ENCODE measurements at places on chromosomes 5 and 9.

GRCh38 chr5:40572937-40573336 lies 106.8 kb upstream of the PTGER4 start:
- DNase-seq, result no peak

DNA sequence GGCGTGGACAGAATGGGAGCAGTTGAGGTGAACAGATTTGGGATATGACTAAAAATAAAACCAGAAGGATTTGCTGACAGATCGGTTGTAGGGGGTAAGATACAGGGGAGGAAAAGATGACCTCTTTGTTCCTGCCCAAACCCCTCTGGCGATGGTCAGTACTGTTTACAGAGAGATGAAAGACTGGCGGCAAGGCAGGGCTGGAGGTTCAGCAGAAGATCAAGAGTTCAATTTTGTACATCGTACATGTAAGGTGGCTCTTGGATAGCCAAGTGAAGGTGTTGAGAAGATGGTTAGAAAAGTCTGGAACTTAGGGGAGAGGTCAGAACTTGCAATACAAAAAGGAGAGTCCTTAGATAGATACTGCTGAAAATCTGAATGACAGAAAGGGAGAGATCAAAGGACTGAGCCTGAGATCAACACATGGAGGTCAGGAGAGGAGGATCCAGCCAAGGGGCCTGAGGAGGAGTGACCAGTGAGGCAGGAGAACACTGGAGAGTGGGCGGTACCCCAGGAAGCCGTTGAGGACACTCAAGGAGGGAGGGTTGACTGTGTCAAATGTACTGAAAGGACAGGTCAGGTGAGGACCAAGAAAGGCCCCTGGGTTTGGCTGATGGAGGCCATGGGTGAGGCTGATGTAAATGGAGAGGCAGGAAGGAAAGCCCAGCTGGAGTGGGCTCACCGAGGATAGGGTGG lies 7.1 kb downstream of the IL4 start:
- no peak for DNase-seq

DNA sequence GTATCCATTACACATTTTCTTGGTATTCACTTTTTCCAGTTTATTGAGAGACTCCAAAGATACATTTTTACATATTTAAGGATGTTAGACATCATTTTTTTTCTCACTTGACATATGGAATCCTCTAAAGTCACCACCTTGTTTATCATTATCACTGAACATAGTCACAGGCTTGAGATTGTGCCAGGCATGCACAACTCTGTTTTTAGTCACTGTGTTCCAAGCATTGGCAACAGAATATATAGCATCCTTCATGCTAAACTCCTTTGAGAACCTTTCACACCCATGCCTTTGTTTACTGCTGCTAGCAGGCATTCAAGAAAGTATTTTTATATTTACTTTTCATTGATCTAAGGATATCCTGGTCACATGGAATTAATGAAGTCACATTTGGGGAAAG lies 668.6 kb upstream of the ARRDC3 start:
- DNase-seq, result no peak

DNA sequence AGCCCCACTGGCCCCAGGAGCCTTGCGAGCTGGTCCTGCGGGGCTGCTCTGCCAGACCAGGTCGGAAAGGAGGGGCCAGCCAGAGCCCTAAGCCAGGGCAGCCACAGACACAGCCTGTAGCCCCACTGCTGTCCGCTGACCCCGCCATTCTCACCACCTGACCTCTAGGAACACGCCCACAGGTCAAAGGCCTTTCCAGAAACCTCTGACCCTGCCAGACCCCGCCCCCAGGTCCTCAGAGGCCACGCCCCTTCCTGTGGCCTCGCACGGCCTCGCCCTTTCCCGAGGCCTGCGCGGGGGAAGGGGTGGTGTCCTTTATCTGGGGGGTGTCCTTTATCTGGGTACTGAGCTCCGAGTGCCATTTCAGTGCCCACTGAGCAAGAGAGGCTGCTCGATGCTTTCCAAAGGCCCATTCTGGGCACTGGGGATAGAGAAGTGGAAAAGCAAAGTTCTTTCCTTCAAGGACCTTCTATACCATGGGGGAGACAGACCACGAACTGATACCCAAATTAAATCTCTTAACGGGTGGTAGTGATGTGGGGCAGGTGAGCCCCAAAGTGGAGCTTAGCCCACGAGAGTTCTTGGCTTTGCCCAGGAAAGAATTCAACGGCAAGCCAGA lies 46.5 kb downstream of the P4HA2 start:
- no peak for DNase-seq

DNA sequence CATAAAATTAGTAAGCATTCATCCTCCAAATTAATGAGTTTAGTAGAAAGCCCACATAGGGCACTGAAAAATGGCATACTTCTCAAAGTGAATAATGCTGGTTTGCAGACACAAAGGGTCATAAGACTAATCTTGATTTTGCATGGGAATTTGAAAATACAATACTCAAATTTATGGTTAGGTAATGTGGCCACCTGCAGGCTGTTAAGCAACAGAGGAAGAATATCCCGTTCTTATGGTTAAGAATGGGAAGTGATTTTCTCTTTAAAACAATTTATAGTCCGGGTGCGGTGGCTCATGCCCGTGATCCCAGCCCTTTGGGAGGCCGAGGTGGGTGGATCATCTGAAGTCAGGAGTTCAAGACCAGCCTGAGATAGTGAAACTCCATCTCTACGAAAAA lies 9.4 kb upstream of the PLCXD3 start:
- DNase-seq, result no peak

GRCh38 chr9:78507037-78507436 lies 210.1 kb downstream of the PSAT1 start:
- no peak for DNase-seq

DNA sequence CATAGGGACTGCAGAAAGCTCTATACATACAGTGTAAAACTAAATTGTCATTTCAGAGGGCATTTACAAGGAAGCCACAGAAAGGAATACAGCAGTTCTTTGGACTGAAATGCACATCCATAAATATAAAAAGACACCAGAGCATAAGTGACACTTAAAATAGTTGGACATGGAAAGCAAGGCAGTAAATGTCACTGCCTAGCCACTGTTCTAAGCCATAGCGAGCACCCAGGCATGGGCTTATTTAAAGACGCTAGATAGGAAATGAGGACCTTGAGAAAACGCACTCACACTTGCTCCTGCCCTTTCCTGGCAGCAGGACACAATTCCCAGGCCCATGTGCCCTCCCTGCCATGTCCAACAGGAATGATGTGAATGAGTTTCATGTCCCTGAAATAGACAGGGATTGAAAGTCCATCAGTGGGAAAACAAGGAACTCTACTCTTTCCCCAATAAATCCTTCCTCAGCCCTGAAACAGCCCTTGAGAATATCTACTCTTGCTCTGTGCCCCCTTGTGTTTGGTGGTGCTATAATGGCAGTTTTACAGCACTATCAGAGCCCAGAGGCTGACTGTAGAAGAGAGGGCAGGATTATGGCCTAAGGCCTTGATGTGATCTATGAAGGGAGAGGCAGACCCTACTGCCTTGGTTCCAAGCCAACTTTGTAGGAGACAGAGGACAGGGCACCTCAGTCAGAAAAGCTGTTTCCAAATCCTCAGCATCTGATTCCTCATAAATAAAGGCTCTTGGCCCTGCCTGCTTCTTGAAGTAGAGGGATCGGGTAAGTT lies 182.9 kb downstream of the SAXO1 start:
- DNase-seq, result no peak

GRCh38 chr5:2168601-2169429 lies 286.1 kb upstream of the IRX4 start:
- DNase-seq, result no peak

GRCh38 chr5:14545308-14545707 lies 36.3 kb upstream of the OTULINL start:
- no peak for DNase-seq

DNA sequence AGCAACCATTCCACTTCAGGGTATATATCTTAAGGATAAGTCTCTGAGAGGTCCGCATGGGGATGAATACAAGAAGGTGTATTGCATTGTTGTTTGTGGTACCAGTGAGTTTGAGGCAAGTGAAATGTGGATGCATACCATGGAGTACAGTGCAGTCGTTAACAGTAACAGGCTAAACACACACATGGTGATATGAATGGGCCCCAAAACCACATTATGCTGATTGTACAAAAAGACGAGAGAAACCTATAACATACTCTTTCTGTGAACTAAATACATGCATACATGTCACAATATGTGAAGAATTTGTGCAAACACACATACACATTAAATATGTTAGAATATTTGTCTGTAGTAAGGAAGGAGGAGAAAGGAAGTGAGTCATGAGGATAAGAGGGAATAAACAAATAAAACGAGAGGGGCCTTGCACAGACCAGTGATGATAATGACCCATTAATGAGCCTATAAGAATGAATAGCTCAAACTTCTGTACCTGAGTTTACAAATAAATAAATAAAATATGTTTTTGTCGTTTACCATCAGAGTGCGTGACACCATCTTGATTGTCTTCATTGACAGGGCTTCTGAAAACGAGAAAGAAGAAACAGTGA lies 66.5 kb upstream of the RICTOR start:
- no peak for DNase-seq

GRCh38 chr5:142900927-142901326 lies 130.8 kb downstream of the ARHGAP26 start:
- no peak for DNase-seq

DNA sequence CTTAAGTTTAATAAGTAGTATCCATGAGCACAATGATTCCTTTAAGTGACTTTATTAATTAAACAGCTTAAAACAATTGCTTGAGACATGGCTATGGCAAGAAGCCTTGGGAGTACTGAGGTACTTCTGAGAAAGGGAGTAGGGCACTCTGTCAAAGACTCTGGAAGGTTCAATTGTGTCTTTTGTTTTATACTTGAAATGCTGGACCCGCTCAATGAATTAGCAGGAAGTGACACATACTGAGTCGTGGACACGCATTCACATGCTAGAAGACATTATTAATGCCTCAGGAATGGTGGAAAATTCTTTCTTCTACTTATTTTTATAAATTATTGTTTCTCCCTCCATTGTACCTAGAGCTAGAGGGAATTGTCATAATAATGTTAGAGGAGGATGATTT lies 347.3 kb upstream of the ZNF608 start:
- DNase-seq, result no peak

GRCh38 chr9:107905308-107906020 lies 415.9 kb upstream of the KLF4 start:
- no peak for DNase-seq

GRCh38 chr5:132497488-132497997 lies 7.0 kb upstream of the IRF1 start:
- DNase-seq, result no peak

DNA sequence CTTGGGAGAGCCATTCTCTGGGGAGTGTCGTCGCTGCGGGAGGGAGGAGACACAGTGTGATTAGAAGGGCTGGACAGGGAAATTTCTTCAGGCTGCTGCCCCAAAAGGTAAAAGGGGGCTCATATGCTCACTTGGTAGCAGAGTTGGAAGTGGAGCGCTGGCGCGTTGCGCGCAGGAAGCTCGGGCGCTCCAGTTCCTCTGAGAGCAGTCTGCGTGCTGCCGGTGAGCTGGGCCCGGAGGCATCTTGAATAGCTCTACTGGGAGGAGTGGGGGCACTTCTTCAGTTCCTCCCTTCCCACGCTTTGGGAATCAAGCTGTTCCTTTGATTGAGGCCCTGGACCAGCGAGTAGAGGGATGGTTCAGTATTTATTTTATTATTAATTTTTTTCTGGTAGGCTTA lies 2.7 kb downstream of the RXFP3 start:
- no peak for DNase-seq

DNA sequence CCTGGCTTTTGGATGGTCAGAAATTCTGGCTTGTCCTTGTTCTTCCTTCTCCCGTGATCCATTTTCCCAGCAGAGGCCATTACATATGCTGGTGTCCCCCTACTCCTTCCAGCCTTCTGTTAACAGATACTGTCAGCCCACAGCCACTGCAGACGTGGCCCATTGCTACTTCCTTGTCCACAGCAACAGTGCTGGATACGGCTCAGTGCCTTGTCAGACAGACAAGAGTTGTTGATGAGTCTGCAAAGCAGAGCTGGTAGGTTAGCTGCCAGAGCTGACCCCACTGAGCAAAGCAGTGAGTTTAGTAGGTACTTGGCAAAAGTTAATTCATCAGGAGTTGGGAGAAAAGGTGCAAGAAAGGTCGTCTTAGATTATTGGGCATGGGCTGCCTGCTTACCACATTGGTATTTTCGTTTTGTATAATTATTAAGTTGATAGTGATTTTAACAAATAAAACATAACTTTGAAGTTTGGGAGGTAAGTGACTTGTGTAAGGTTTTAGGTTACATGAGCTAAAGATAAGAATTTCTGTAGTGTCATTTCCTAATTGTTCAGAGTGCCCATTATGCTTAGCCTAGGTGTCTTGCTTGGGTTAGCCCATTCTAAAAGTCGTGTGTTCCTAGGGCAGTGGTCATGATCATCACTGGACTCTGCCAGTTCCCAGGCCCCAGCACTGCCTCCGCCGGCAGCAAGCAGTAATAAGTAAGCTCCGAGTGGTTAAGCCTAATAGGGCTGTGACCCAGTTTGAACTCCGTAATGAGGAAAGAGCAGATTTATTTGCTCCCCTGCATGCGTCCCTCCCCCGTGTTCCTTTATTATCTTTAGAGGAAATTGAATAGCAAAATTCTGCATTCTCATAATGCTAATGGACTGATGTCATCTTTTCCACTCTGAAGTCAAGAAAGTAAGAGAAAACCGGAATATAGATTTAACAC lies 292.0 kb downstream of the FANCC start:
- DNase-seq, result no peak

DNA sequence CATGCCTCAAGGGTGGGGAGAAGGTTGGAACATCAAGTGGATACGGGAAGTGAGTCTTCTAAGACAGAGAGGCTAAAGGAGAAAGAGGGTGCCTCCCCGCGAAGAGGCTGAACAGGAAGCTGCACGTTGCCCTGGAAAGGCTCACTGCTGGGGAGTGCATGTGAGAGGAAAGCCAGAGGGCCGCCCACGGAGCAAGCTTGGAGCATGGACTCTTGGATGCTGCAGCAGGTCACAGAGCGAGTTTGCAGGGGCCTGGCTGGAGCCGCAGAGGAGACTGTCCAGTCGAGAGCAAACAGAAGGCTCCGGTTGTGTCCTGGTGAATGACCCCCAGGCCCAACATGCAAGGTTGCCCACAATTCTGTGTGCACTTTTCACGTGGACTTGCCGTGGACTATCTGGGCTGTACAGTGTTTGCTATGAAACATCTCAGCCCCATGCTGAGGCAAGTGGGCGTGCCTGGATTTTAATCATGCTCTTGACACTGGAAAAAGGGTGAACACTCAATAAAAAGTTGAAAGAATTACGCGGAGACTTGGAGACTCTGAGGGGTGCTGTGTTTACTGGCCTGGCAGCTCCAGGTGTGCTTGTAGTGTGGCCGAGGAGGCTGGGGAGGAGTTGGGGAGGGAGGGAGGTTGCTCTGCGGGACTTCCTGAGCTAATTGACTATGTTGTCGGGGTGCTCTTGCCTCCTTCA lies 54.5 kb upstream of the GARNL3 start:
- no peak for DNase-seq
